ENCODE measurements at places on chromosomes 11 and 22. TPM values are rescaled to one million over a fixed set of nuclear protein-coding genes. Genes with fewer than 3 reads are reported as not detected.

DNA sequence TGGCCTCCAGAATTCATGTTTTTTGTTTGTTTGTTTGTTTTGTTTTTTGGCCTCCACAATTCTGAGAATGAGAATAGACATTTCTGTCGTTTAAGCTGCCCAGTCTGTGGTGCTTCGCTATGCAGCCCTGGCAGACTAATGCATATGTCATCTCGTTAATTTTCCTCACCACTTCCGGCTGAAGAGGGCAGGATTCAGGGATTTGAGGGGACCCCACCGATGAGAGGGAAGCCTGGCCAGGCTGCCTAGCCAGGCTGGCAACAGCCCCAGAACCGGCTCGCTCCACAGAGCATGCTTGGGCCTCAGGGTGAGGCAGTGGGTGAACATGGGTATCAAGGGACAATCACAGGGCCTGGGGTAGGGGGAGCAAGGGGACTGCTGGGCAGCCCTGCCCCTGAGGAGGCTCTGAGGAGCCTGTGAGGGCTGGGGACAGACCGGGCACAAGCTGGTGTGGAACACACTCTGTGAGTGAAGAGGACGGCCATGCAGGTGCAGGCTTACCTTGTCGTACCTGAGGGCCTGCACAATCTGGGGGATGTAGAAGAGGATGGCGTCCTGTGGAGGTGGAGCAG lies 47.8 kb upstream of the SERPIND1 start:
- DNase-seq = no peak

The PRDX5 gene
- 321 TPM for total RNA-seq

- no peak for DNase-seq
These were observed 5.4 kb downstream of the FADS2 start for GRCh38 chr11:61833471-61833870.

- DNase-seq = no peak
These were observed 82.6 kb downstream of the FAM76B start for GRCh38 chr11:95706974-95707387.

DNA sequence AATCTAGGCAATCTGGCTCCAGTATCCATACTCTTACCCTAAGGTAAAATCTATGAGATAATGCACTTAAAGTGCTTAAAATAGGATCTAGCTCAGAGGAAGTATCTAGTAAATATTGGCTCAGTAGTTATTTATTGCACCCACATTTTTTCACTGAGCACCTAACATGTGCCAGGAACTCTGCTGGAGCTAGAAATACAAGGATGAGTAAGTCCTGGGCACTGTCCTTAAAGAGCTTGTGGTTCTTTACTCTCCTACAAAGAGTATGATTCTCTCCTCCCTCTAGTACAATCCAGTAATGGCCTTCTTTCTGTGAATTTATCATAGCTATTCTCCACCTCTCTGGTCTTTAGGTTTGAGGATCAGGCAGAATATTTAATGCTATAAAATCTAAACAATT lies 59.2 kb downstream of the DEUP1 start:
- DNase-seq = no peak

GRCh38 chr11:47131136-47131535 lies 45.5 kb downstream of the ARFGAP2 start:
- DNase-seq = no peak

The LRRC56 gene
- total RNA-seq = 0.25 TPM
